ENCODE measurements at places on chromosomes 4 and X.

DNA sequence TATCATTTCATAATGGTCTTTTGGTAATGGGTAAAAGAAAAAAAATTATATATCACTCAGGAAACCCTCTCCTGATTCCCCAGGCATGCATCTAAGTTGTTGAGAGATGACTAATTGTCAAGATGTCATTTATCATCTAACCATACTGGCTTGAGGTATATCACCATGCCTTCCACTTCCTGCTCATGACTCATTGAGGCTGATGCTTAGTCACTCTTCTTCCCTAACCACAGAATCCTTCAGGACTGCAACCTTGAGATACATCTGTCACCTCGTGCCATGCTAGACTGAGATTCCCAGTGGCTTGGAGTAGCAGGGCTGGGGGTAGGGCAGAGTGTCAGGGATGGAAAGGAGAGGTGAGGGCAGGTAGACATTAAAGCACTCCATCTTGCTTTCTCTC lies 782.5 kb upstream of the INTU start:
- DNase-seq: no peak

GRCh38 chr4:10343656-10344055 lies 113.6 kb downstream of the ZNF518B start:
- DNase-seq: no peak

GRCh38 chr4:83124111-83124780 lies 9.7 kb upstream of the PLAC8 start:
- no peak for DNase-seq

DNA sequence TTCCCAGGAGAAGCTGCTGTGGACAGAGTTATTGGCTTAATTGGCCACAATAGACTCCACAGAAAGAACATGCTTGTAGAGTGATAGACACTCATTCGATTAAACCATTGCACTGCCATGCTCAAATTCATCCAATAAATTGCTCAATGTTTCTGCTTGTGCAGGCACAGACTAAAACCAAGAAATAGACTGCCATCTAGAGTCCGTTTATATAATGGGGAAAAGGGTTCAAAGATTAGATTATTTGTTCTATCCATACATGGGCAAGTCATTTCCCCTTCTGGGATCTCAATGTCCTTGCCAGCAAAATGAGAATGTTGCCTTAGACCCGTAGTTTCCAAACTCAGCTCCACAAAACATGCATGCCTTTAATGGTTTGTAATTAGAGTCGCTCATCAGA lies 8.7 kb downstream of the SMIM10 start:
- DNase-seq: no peak

DNA sequence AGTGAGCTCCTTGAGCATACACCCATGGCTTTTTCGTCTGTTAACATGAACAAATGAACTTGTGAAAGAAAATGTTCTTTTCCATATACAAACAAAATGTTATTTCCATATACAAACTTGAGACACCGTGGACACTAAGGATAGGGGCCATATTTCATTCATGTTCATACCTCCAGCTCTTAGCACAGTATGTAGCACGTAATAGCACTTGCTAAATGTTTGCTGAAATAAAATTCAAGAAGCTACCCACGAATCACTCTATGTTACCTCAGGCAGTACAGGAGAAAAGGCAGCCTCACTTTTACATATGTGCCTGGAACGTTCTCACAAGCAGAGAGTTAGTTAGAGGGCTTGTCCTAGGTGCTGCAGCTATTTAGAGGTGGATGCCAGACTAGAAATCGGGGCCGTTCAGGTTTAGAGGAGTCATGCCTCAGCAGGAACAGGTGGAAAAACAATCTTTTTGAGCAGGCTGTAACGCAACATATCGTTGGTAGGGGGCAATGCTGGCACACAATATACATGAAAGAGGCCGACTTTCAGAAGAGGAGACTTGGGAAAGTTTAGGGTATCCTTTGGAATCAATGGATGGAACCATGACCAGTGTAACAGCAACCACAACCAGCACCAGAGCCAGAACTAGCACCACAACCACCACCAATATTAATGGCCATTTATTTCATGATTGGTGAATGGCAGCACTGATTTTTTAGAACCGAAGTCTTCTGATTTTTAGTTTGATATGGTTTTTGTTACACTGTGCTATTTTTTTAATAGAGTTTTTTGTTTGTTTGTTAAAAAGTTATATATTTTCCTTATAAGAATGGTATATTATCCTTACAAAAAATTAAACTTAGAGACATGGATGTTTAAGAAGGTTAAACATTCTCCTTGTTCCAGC lies 14.8 kb upstream of the PAQR3 start:
- peak; percentile 22 for DNase-seq

Data from neural crest cell (in vitro differentiated cells).